Psoas muscle (tissue), 8 donors: ENCODE measurements at places on chromosomes 1 and 21.

DNA sequence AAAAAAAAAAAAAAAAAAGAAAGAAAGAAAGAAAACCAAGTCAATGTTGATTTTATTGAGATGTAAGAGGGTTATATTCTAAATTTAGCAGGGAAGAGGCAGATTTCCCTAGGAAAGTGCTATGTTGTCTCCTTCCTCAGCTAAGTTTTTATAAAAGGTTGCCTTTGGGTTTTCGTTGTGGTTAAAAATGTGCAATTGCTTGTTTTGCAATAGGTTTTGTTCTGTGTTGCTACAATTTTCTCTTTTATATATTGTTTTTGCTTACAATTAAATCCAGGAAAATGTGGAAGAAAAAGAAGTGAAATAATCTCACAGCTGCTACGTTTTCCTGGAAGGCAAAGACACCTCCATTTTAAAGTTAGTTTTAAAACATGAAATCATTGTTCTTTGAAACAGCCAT is 136.7 kb upstream of the C1orf105 start:
- no peak for DNase-seq

- DNase-seq: no peak
Observed at GRCh38 chr1:40248412-40248811, 675 bp downstream of the TMCO2 start.

DNA sequence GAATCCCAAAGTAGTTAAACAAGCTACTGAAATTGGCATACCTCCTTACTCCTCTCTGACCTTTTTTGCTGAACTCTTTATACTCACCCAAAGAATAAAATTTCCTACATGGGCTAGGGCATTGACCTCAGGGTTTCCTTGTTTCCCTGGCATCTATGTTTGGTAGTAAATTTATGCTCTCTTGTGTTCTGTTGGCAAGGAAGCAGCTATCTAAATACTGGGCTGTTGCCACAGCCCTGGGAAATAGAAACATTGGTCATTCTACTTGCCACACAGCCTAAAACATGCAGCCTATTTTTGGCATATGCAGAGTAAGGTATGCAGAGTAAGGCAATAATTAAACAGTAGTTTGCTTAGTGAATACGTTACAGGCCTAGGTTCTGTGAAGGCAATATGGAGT is 351.4 kb downstream of the HLX start:
- no peak for DNase-seq

DNA sequence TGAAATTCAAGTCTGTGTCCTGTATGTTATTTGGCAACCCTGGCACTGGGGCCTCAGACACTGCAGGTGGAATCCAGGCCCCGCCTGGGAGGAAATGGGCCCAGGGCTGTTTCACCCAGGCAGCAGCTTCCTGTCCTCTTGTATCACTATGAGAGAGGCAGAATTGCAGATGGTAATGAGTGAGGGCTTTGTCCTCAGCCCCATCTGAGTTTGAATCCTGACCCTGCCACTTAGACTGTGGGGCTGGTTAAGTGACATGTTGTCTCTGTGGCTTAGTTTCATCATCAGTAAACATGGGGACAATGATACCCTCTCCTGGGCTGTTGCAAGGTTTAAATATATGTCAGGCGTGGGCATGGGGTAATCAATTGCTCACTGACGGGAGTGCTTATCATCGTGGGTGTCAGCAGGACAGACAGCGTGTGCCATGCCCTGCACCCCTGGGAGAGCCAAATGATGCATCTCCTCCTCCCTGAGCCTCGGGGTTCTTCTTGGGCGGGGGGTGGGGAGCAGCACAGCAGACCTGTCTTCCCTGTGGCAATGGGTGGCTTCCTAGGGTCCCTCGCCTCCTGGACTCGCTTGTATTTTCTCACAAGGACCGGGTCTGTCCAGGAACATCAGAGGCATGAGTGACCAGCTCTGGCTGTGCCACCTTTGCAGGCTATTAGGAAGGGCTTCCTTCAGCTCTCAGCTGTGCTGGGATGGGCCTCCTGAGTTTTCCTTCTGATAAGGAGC is 42.1 kb downstream of the ARHGEF10L start:
- no peak for DNase-seq

GRCh38 chr1:58988752-58989151 is 204.9 kb upstream of the JUN start:
- DNase-seq: no peak

DNA sequence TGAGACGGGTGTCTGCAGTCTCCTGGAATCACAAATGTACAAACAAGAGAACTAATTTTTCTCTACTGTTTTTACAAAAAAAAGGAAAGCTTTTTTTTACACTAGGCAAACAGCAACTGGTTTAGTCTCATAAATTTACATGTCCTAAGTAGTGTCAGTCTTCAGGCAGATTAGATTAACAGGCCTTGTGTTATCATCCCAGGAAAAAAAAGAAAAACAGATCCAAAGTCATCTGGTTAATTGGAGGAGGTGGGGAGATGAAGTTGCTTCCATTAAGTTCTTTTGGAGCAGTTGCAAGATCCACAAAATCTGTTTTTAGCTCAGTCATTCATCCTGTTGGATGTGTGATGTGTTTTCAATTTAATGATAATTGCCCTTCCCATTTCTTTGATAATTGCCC is 363.5 kb upstream of the ADGRL2 start:
- no peak for DNase-seq
